Activated CD4-positive, alpha-beta T cell treated with anti-CD3 and anti-CD28 coated beads, Interleukin-2, amount 50 U/mL, for 4 hours (primary cell): ENCODE measurements at places on chromosomes 16 and 17.
A peak's percentile ranks its signal among the peaks of the same experiment; 100 is the strongest.

- no peak for DNase-seq
These were observed 36.9 kb downstream of the METRNL start for GRCh38 chr17:83116311-83116771.

GRCh38 chr17:80631142-80632045 lies 86.8 kb downstream of the RPTOR start:
- no peak for DNase-seq

DNA sequence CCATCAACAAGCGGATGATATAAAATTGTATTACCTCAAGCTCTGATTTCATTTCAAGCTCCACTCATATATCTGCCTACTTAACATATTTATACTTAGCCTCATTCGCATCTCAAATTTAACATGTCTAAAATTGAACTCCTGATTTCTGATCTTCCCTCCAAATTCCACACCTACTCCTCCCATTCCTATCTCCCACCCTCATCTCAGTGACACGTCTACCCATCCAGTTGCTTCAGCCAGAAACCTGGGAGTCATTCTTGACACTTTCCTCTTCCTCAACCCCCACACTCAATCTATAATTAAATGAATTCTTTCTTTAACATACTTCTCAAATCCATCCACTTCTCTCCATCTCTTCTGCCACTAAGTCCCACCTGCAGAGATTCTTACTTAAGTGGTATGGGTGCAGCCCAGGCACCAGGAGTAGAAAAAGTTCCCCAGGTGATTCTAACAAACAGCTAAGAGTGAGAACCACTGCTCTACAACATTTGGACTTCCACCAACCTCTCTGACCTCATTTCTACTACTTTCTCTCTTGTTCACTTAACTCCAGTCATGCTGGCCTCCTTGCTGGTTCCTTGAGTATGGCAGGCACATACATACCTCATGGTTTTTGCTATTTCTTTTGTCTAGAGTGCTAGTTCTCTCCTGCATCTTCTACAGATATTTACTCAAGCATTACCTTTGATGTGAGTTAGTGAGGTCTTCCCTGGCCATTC lies 18.1 kb downstream of the SPOP start:
- no peak for DNase-seq

- peak; percentile 72 for DNase-seq
These were observed 10.7 kb downstream of the TBX2 start for GRCh38 chr17:61410141-61411010.

DNA sequence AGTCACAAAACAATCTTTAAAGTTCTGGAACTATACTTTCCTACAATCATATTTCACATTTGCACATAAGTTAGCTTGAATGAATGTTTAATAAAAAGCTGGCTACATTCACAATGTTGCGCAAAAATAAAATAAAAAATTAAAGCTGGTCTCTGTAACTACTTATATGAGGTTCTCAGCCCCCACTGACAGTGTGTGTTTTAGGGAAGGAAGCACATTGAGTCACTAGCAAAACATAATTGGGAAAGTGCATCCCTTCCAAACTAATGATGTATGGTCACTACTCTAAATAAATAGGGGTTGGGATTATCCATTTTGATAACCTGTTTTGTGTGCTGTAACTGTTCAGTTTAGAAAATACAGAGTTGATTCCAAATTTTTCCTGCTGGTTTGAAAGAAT lies 251.9 kb downstream of the IRX3 start:
- DNase-seq: no peak
